Fibroblast of skin of left biceps (primary cell): ENCODE measurements at places on chromosomes 4 and X.
A peak's percentile ranks its signal among the peaks of the same experiment; 100 is the strongest.

- peak; percentile 51 for DNase-seq
Measured at GRCh38 chrX:123736333-123736921, 3.6 kb upstream of the THOC2 start.

GRCh38 chrX:53316111-53316859, 34.9 kb upstream of the IQSEC2 start:
- DNase-seq: no peak

GRCh38 chrX:20037186-20037585, 46.3 kb upstream of the BCLAF3 start:
- no peak for DNase-seq

- DNase-seq: peak; percentile 28
Measured at GRCh38 chrX:30568136-30568535, 9.4 kb downstream of the TASL start.

GRCh38 chr4:135267148-135267865, 1065.7 kb upstream of the PABPC4L start:
- no peak for DNase-seq

DNA sequence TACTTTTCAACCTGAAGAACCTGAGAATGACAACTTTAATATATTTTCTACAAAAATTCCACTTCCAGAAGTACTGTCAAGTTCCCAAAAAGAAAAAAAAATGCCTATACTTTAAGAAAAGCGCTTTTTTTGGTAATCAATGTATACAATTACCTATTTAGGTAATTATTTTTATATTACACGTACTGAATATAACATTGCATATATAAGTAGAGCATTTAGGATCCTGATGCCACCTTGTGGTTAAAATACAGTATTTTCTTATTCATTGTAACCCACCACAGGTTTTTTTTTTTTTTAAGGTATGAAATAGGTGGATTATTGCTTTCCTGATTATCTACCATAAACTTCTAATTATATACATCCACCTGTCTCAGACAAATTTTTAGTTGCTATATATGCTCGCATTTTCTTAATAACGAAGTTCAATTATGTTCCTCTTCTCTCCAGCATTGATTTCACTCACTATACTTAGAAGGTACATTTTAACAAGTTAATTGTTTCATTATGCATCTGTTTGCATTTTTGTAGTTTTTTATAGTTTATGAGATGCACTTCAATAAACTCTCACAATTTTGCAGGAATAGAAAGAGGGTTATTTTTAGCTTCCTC, 5.2 kb downstream of the MAP9 start:
- DNase-seq: no peak

DNA sequence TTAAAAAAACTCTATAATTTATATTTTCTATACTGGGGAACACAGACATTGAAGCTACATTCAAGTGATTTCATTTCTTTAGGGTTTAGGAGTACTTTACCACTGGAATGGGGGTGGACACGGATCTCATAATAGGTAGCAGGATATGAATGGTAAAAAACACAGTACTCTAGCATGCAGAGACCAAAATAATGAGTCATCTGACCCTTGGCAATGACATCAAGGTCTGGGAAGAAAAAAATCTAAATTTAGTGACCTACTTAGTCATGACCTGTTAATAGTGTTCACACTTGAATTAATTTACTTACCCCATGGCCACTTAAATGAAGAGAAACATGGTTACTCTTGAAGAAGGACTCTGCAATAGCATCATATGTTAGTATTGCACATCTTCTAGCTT, 187.9 kb downstream of the EPHA5 start:
- no peak for DNase-seq

GRCh38 chr4:124065936-124066335, 646.6 kb downstream of the ANKRD50 start:
- no peak for DNase-seq

DNA sequence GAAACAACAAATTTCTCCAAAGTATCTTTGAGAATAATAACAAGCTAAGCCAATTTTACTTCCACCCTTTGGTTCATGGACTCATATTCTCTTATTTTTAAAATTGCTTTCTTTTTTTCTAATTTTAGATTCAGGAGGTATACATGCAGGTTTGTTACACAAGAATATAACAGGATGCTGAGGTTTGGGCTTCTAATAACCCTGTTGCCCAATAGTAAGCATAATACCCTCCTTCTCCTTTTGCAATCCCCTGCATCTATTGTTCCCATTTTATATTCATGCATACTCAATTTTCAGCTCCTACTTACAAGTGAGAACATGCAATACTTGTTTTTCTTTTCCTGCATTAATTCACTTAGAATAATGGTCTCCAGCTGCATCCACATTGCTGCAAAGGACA, 202.3 kb upstream of the FSTL5 start:
- no peak for DNase-seq

DNA sequence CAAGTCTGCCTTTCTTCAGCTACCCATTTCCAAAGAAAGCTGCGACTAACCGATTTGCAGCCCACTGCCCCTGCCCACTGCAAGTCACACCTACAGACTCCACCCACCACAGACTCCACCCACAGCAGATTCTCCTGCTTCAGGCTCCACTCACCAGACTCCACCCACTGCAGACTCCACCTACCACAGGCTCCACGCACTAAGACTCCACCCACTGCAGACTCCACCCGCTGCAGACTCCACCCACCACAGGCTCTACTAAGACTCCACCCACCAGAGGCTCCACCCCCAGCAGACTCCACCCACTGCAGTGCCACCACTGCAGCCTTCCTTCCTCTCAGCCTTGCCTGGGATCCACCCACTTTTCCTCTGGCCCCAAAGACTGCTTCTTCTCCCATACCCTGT, 41.3 kb downstream of the ABLIM2 start:
- no peak for DNase-seq

- no peak for DNase-seq
Measured at GRCh38 chr4:6248394-6248793, 21.3 kb upstream of the WFS1 start.

- DNase-seq: no peak
Measured at GRCh38 chrX:74911494-74911893, 13.8 kb downstream of the NEXMIF start.

GRCh38 chr4:89299153-89299791, 8.3 kb downstream of the GPRIN3 start:
- no peak for DNase-seq

- no peak for DNase-seq
Measured at GRCh38 chr4:155407480-155407879, 30.7 kb upstream of the MAP9 start.

GRCh38 chr4:56626420-56626819, 54.7 kb downstream of the HOPX start:
- DNase-seq: no peak

GRCh38 chr4:48203819-48204218, 65.8 kb downstream of the TEC start:
- DNase-seq: no peak

DNA sequence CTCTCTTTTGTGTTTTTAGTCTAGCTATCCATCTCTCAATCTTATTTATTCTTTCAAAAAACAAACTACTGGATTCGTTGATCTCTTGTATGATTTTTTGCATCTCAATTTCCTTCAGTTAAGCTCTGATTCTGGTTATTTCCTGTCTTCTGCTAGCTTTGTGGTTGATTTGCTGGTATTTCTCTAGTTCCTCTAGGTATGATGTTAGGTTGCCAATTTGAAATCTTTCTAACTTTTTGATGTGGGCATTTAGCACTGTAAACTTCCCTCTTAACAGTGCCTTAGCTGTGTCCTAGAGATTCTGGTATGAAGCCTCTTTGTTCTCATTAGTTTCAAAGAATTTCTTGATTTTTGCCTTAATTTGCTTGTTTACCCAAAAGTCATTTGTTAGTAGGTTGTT, 15.2 kb upstream of the NEXMIF start:
- DNase-seq: no peak

DNA sequence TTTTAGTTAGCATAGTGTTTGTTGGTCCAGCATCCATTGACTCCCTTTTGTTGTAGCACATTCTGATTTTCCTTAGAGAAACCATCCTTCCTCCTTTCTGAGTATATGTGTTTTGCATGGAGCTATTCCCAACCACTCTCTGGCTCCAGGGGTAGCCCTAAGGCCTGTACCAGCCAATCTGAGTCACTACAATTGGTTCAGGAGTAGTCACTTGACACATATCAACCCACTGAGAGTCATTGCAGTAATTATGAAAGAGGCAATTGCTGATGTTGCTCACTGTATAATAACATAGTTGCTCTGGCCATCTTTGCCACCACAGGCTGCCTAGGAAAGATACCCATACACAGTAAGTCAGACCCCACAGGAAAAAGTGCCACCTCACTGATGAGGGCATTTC, 71.2 kb upstream of the GRID2 start:
- no peak for DNase-seq

- no peak for DNase-seq
Measured at GRCh38 chr4:149248191-149248764, 567.4 kb downstream of the IQCM start.

DNA sequence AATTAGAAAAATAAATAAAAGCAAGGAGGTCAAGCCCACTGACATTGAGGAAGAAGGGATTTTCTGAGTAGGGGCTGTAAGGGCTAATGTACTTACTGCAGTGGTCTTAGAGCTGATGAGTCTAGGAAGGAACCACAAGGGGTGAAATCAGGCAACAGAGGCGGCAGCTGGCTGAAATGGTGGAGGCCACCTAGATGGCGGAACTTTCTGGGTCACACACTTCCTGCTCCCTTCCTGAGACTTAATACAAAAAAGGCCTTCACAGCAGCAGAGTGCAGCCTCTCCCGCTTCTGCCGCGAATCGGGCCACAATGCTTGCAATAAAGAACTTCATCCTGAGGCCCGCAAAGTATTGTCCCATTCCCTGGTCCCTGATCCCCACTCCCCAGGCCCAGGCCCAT, 15.4 kb downstream of the SNX12 start:
- DNase-seq: no peak

DNA sequence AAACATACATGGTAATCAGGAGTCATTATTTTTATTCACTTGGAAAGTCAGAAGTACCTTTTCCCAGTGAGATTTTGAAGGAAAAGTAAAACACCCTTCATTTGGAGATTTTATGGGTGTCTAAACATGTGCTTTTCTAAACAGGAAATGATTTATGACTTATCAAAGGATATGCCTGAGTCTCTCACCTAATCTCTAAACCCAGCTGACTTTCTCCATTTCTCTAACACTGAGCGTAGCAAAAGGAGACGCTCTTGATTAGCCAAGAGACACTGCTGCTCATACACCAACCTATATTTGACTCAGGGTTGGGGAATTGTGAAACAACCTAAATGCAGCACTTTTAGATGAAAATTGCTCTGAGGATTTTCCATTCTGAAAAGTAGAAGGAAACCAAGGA, 468.5 kb upstream of the FTHL17 start:
- DNase-seq: no peak

DNA sequence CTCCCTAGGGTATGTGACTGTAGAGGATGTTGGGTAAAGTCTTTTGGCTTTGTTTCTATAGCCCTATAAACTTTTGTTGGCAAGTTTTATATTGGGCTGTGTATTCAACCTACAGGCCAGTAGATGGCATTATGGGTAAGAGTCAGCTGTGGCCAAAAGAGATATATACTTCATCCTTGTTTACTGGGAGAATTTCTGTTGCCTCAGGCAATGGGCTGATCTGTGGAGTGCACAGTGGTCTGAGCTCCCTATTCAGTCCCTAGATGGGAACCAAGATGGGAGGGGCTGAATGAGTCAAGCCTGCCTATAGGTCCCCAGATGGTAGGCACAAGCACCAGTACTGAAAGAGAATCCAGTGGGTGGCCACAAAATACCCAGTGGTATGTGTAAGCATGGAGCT, 580.6 kb downstream of the EPHA5 start:
- no peak for DNase-seq

- DNase-seq: no peak
Measured at GRCh38 chr4:27198246-27198645, 337.6 kb downstream of the STIM2 start.

GRCh38 chr4:67883458-67883857, 344 bp downstream of the TMPRSS11D start:
- DNase-seq: no peak

DNA sequence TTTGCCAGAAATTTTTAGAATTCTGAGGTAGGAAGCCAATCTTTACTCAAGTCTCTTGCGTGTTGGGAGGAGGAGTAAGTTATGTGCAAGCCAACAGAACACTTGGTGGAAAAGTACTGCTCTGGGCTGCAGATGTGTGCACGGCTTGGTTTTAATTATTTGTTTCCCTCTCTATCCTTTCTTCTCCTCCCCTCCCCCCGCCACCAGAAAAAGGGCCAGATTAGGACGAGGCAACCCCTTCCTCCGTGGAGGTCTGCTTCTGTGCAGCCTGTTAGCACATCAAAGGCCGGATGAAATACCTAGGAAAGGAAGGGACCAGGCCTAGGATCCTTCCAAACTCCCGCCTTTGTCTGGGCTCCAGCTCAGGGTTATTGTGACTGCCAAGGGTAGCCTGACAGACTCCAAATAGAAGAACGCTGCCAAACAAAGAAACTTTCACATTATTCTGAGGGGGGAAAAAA, 1.0 kb upstream of the PGRMC1 start:
- peak; percentile 51 for DNase-seq

GRCh38 chr4:96767815-96768480, 928.1 kb downstream of the PDHA2 start:
- DNase-seq: no peak

DNA sequence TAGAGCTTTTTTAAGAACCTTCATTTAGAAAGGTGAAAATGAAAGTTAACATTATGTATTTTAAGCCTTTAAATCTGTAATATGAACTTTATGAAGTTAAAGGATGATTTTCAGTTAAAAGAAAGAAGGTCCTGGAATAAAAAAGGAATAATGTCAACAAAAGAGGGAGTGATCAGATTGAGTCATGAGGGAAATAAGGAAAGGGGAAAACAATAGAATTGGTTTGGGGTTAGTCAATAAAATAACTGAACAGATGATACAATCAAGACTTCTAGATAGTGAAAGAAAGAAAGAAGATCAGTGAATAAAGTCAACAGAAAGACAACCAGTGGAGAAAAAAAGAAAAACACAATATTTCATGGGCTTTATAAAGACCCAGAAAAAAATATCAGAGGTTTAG, 291.6 kb upstream of the ARSJ start:
- DNase-seq: no peak

GRCh38 chr4:126372634-126373033, 1057.9 kb downstream of the FAT4 start:
- DNase-seq: no peak

- no peak for DNase-seq
Measured at GRCh38 chr4:100386270-100386669, 131.6 kb downstream of the EMCN start.

DNA sequence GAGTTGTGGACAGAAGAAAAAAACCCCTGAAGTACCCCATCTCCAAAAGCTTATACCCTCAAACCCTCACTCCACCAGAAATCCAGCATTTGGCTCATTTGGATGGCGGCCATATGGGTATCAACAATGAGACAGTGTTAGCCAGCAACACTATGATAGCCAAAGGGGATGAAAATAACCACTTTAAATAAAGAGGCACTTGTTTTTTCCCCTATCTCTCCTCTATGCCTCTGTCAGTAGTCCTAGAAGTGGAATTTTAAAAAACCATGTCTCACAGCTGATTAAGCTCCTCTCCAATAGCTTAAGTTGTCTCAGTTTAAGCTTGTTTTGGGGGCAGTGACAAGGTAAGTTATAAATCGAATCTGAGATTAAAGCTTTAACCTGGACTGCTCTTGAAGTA, 124.0 kb downstream of the MOSPD2 start:
- DNase-seq: no peak
